NCI-H1694 treated with DMSO at 0.1 percent for 48 hours (cell line): ENCODE measurements at places on chromosomes 2 and 18.

- DNase-seq, result no peak
Measured at GRCh38 chr18:77267969-77268368, 18.3 kb downstream of the GALR1 start.

DNA sequence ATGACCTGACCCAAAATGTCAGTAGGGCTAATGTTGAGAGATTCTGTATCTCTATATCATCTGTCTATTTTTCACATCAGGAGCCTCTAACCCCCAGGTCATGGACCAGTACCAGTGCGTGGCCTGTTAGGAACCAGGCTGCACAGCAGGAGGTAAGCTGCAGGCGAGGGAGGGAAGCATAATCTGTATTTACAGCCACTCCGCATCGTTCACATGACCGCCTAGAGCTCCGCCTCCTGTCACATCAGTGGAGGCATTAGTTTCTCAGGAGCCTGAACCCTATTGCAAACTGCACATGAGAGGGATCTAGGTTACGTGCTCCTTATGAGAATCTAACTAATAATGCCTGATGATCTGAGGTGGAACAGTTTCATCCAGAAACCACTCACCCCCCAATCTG lies 180.6 kb downstream of the RDH14 start:
- no peak for DNase-seq

GRCh38 chr2:241852981-241853631 lies 5.6 kb downstream of the PDCD1 start:
- DNase-seq, result no peak

- no peak for DNase-seq
Measured at GRCh38 chr2:233124421-233125080, 64.4 kb downstream of the INPP5D start.

- DNase-seq, result no peak
Measured at GRCh38 chr2:187857826-187858225, 303.6 kb upstream of the TFPI start.

DNA sequence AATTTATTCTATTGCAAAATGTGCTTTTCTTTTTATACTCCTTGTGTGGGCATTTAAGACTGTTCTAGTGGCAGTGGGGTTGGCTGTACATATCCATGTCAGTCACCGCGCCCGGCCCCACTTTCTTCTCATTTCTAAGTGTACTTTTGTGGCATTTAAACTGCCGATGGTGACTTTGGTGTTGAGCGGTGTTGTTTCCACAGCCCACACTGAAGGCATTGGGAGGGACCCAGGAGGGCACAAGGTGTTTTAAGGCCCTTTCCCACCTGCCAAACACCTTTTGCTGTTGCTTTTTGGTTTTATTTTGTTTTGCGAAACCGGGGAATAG lies 369.7 kb downstream of the MTX2 start:
- DNase-seq, result no peak

DNA sequence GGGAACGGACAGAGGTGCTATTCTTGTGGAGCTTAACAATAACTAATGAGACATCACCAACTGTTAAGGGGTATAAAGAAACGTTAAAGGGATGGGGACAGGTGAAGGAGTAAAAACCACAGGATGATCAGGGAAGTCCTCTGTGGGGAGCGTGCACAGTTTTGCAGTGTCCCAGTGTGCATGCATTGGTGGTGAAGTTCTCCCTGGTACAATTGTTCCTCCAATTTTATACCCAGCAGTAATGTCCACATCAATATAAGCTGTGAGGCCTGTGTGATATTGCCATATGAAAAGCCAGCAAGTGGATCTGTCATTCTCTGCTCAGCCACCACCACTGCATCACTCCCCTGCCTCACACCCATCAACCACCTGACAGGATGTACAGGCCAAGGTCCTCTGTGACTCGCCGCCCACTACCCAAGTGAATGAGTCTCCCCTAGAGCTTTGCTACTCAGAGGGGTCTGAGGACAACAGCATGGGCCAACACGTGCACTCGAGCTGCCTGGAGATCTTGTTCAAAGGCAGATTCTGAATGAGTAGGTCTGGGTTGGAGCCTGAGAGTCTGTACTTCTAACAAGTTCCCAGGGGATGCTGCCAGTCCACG lies 4.6 kb downstream of the MLPH start:
- DNase-seq, result no peak

GRCh38 chr2:70674636-70675430 lies 93.2 kb downstream of the ADD2 start:
- no peak for DNase-seq
